Suppressor macrophage treated with lipopolysaccharide for 1 hour (primary cell): ENCODE measurements at places on chromosomes 7 and 10.

GRCh38 chr7:151660141-151660540, 140.4 kb upstream of the RHEB start:
- no peak for DNase-seq

- DNase-seq = peak; percentile 46
Observed at GRCh38 chr10:110387983-110388686, 83.4 kb upstream of the SMNDC1 start.

DNA sequence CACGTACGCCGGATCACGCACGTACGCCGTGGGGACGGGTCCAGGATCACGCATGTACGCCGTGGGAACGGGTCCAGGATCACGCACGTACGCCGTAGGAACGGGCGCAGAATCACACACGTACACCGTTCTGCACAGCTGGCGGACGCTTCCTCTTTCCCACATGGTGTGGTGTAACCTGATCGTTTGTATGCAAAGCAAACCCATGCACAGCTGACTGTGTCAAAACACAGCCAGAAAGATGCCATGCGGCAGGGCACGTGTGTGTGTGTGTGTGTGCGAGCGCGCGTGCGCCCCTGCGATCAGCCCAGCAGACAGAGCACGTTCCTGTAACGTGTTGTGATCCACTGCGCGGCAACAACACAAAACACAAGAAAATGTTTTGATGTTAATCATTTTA, 573.6 kb downstream of the DNAJB6 start:
- no peak for DNase-seq

GRCh38 chr10:50621968-50622705, 1.6 kb downstream of the SGMS1 start:
- DNase-seq = peak; percentile 94

GRCh38 chr7:37901236-37901827, 15.3 kb downstream of the SFRP4 start:
- peak; percentile 59 for DNase-seq

GRCh38 chr10:35564341-35564968, 40.7 kb upstream of the GJD4 start:
- DNase-seq = peak; percentile 59

- no peak for DNase-seq
Observed at GRCh38 chr10:11013836-11014235, 3.8 kb upstream of the CELF2 start.

- no peak for DNase-seq
Observed at GRCh38 chr7:148447221-148447849, 143.2 kb upstream of the C7orf33 start.

- DNase-seq = no peak
Observed at GRCh38 chr10:94549221-94549620, 3.6 kb downstream of the HELLS start.

- DNase-seq = peak; percentile 46
Observed at GRCh38 chr10:22319980-22320558, 830 bp upstream of the BMI1 start.

- DNase-seq = no peak
Observed at GRCh38 chr7:132075515-132075914, 500.8 kb downstream of the PLXNA4 start.

- DNase-seq = peak; percentile 9
Observed at GRCh38 chr7:1767524-1767923, 97.4 kb downstream of the ELFN1 start.

DNA sequence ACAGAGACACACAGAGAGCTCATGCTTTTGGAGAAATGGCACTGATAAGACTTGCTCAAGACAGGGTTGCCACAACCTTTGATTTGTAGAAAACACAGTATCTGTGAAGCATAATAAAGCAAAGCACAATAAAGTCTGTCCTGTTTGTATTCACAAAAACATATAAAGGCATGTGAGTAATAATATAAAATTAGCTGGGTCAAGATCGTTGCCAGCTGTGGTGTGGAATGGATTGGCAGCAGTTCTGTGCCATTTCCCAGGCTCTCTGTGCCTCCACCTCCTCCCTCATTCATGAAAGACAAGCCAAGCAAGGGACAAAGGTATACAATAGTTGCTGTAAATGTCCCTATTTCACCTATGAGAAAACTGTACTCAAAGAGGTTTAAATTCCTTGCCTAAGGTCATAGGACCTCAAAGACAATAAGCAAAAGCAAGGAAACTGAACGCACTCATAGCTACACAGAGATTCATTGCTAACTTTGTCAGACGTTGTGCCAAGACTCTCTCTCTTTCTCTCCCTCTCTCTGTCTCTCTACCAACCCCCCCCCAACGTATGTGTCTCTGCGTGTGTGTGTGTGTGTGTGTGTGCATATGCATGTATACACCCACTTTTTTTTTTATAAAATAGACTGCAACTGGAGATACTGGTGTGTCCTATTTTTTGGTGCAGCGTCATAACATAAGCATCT, 31.8 kb downstream of the CHST3 start:
- DNase-seq = no peak

- peak; percentile 20 for DNase-seq
Observed at GRCh38 chr7:155007947-155008346, 5.0 kb upstream of the PAXIP1 start.

DNA sequence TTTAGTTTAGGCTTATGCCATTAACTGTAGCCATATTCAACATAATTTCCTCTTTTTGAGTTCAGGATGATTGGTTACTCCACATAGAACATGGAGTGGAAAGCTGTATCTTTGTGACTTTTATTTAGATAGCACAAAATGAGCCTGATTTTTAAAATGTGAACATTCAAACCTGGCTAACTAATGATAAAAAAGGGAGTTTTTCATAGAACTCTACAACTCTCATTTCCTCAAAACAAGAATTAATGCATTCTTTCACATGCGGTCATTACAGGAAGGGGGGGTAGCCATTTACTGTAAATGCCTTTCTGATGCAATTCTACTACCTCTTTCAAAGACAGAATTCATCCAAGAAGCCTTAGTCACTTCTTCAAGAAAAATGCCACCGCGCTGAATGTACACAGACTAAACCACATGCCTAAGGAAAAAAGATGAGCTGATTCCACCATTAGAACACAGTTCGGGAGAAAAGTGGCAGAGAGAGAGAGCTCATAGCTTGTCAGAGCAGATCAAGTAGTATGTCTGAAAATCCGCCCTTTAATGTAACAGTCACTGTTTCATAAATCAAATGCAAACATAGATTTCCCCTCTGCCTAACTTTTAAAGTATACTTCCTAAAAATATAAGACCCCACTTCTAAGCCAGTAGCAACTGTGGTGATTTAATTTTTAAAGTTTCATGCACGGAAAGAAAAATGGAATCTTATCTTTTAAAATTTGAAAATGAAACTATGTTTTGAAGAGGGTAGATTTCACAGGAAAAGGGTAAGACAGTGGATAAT, 226.4 kb upstream of the KLF14 start:
- DNase-seq = peak; percentile 98

- DNase-seq = peak; percentile 59
Observed at GRCh38 chr10:93363891-93364648, 118.1 kb downstream of the MYOF start.

DNA sequence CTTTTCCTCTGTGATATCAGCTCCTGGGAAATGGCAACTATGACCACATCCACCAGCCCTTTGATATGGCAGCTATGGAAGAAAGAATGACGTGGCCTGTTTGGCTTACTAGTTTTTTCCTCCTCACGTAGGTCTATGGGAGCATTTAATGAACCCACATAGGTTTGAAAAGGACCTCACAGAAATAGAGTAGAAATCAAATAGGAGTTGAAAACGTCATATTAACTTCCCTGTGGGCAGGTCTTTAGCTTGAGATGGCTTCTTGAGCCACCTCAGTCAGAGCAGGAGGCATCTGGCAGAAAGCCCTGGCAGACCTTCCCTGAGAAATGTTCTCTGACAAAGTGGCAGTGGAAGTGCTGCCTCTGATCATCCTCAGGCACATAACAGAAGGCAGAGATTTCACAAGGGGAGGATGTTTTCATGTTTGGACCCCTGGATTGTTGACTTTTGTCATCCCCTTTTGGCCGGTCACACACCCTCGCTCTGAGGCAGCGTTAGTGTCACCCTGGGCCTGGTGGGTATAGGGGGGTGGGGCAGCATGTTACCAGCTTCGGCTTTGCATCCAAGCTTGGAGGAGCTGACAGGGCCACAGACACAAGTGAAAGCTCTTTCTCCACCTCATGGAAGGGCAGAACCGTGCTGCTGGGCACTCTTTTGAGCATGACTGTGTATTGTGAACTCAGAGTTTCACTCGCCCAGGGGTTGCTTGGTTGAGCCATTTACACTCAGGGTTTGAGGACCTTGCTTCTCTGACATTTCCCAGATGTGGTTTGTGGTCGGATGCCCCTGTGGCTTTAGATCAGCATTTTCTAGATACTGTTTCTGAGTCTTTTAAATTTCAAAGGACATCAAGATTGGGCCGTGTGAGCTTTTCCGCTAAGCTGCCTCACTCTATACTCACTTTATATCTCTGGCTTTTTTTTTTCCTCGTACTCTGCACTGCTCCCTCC, 184.2 kb downstream of the STK31 start:
- no peak for DNase-seq

GRCh38 chr10:26468700-26469099, 30.6 kb downstream of the APBB1IP start:
- DNase-seq = no peak

DNA sequence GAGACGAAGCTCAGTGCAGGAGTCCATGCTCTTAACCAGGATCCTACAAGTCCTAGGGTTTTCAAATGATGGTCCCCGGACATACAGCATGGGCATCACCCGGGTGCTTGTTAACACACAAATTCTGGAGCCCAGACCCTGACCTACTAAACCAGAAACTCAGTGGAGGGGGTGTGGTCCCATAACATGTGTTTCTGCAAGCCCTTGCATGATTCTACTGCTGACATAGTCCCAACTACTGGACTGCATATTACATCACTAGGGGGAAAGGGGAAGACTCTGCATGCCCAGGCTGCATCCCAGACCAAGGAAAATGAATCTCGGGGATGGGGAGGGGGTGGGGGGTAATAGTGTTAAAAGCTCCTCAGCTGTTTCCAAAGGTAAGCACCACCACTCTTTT, 40.3 kb downstream of the GRB10 start:
- DNase-seq = peak; percentile 9

GRCh38 chr10:132788180-132788830, 2.4 kb upstream of the NKX6-2 start:
- DNase-seq = peak; percentile 29
